ENCODE measurements at places on chromosomes 2 and 18.

- no peak for DNase-seq
Observed at GRCh38 chr2:69741229-69741574, 732 bp upstream of the ANXA4 start.

DNA sequence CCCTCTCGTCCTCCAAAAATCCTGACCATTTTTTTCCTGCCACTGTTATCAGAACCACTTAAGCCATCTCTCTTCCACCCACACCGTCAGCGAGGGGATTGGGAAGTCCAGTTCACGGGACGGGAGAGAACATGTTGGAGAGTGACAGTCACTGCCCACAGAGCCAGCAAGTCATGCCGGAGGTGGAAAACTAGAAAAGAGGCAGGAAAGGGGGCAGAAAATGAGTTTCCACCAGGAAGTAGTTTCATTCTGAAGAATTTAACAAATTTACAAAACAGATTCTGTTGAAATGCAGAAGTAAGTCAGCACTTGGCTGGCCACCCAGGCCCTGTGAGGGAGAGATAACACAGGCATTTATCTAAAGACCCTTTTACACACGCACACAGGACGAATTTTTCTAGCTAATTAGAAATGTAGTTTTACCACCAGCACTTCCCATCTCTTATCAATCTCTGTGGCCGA lies 431.3 kb downstream of the TSN start:
- DNase-seq: no peak

GRCh38 chr2:145759228-145759915 lies 1239.5 kb upstream of the ZEB2 start:
- DNase-seq: no peak

DNA sequence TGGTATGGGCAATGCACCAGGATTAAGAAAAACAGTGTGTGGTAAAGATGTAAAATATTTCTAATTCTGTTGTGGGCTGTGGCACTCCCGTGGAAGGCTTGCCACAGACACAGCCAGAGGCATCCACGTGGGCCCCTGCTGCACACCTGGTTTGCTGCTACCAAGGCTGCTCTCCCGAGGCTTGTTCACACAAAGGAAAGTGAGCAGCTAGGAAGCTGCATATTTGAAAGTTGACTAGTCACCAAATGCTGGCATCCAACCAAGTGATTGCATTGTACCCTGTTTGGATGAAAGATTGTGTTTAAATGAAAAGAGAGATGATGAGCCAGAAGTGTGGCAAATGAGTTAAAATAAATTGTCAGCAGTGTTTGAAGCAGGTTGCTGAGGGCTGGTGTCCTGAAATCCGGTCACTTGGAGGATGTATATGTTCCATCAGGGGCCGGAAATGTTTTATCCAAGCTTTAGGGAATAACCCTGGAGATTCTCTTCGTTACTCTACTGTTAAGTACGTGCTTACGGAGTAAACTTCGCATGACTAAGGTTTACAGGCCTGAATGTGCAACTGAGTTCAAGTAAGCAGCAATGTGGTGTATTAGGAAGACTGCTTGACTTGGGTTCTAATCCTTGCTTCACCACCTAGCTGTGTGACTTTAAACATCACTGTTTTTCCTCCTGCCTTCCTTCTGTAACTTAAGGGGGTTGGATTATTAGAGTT lies 86.1 kb downstream of the MSH2 start:
- no peak for DNase-seq

DNA sequence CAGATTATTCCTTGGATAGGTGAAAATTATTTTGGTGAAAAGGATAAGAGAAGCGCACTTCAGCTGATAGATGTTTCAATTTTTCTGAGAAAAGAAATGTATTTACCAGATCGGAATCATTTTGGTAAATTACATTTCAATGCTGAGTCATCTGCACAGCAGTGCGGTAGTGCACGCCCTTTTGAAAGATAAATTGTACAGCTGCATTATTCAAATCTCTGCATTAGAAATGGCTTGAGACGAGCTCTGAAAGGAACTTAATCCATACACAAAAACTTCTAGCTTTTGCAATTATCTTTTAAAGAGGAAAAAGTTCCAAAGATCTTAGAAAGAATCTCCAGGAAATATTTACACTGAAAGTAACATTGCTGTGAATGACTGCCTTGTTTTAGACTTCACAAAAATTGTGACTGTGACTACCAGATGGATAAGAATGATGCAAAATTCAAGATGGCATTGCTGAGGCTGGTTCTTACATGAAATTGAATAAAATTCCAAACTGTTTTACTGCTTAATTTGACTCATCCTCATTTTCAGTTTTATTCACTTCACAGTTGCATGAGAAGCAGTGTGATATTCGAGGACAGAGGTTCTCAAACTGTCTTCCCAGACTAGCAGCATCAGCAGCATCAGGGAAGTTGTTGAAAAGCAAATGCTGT lies 161.7 kb downstream of the RND3 start:
- DNase-seq: no peak

GRCh38 chr2:214481204-214481603 lies 70.3 kb downstream of the VWC2L start:
- DNase-seq: peak; percentile 4

DNA sequence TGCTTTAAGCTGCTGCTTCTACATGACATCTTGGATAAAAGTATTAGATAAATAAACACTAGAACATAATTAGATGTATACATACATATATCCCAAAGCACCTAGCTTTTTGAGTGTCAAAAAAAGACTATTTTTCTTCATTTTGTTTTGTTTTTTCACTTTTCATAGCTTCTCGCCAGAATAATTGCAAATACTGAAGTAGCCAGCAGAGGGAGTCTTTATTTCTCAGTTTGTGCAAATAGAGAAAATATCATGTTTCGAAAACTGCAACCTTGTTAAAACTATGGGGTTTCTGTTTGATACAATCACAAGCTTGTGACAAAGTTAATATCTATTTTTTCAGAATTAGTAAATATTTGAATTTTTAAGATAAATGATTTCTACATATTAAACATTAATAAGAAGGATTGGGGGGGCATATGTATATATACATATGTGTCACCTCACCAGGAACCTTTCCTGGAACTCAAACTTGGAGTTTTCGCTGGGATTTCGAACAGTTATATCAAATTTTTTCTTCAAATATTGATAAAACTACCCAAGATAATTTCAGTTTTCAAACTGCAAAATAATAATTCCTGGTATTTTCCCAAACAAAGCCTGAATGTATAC lies 61.0 kb downstream of the GRB14 start:
- DNase-seq: no peak

- no peak for DNase-seq
Observed at GRCh38 chr2:6148882-6149281, 456.7 kb downstream of the SOX11 start.

- no peak for DNase-seq
Observed at GRCh38 chr2:38709567-38710194, 41.5 kb downstream of the SRSF7 start.

DNA sequence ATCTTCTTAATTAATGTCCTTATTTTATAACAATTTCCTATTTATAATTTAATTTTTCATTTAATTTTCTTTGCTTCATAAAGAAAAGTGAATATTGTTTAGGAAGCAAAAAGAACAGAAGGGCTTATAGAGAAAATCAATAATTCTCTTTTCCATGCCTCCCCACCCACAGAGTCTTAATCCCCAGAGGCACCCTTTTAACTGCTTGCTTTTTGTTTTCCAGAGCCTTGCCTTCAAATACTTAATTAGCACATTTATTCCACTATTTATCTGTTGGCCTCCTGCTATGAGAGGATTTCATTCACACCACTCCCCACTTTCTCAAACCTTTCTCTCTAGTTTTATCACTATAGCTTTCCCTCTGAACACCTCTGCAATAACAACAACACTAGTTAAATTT lies 373.6 kb downstream of the MBD2 start:
- no peak for DNase-seq

GRCh38 chr2:170856066-170856465 lies 39.4 kb downstream of the GAD1 start:
- no peak for DNase-seq

- no peak for DNase-seq
Observed at GRCh38 chr2:184597571-184597991, 748 bp upstream of the ZNF804A start.

GRCh38 chr18:61710082-61710620 lies 182.7 kb downstream of the RNF152 start:
- DNase-seq: no peak

DNA sequence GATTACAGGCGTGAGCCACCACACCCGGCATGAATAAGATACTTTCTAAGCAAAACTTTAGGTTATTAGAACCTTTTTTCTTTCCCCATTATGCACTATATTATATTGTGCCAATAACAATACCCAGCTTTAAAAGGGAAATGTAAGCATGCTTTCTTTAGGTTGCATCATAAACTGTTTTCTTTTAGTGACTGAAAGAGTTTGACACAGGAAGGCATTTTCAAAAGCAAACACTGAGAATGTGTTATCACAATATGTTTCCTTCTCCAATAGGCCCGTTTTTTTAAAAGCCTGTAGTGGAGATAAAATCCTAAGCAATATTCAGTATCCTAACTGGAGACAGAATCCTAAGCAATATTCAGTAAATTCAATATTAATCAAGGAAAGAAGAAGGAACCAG lies 16.7 kb upstream of the EPB41L5 start:
- no peak for DNase-seq

- peak; percentile 33 for DNase-seq
Observed at GRCh38 chr2:191869178-191869577, 22.3 kb upstream of the CAVIN2 start.

- DNase-seq: no peak
Observed at GRCh38 chr2:55011831-55012671, 38.2 kb downstream of the RTN4 start.

- DNase-seq: no peak
Observed at GRCh38 chr2:200483729-200484198, 26.1 kb downstream of the KCTD18 start.

DNA sequence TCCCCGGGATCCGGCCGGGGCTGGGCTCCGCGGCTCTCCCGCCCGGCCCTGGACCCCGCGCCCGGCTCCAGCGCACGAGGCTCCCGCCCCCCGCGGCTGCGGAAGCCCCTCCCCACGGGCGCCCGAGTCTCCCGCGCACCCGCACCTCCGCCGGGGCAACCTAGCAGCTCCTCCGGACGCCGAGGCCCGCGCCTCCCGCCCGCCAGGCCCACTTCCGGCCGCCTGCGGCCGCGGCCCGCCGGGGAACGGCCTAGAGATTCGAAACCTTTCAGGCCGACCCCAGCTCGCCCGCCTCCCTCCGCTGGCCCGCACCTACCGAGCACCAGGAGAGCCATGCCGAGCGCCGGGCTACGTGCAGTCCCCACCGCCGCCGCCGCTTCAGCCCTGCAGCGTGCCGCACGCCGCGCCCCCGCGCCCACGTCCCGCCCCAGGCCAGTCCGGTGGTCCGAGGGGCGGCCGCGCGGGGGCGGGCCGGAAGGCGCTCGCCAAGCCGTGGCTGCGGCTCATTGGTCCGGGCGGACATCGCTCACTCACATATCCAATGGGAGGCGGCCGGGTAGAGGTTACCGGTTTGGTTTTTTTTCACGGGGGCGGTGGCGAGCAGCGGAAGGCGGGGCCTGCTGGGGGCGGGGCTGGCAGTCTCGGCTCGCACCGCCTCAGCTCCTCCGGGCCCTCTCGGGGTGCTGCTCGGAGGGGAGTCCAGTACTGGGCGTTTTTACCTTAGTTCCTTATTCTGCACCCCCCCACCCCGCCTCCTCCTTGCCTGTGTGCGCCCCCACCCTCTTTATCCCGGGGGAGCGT lies at the start of gene PDIA6:
Gene PDIA6, minus strand, starts transcription at position 424 of the 801 bp plus-strand sequence. Its CDS starts 89 bp downstream, at position 335.
- DNase-seq: peak; percentile 98

GRCh38 chr18:37375181-37375580 lies 190.4 kb downstream of the CELF4 start:
- no peak for DNase-seq

Data from NCI-H187 (cell line).